Astrocyte of the spinal cord (primary cell): ENCODE measurements at places on chromosomes 12 and 14.
A peak's percentile ranks its signal among the peaks of the same experiment; 100 is the strongest.

- DNase-seq: no peak
Measured at GRCh38 chr12:19121449-19122018, 8.0 kb upstream of the PLEKHA5 start.

- DNase-seq: no peak
Measured at GRCh38 chr12:64457032-64457431, 5.1 kb downstream of the TBK1 start.

GRCh38 chr12:84911271-84912197 is 1.1 kb downstream of the SLC6A15 start:
- peak; percentile 85 for DNase-seq

- no peak for DNase-seq
Measured at GRCh38 chr14:89504091-89504490, 87.1 kb upstream of the FOXN3 start.

- no peak for DNase-seq
Measured at GRCh38 chr12:105721891-105722290, 391.4 kb downstream of the C12orf75 start.

DNA sequence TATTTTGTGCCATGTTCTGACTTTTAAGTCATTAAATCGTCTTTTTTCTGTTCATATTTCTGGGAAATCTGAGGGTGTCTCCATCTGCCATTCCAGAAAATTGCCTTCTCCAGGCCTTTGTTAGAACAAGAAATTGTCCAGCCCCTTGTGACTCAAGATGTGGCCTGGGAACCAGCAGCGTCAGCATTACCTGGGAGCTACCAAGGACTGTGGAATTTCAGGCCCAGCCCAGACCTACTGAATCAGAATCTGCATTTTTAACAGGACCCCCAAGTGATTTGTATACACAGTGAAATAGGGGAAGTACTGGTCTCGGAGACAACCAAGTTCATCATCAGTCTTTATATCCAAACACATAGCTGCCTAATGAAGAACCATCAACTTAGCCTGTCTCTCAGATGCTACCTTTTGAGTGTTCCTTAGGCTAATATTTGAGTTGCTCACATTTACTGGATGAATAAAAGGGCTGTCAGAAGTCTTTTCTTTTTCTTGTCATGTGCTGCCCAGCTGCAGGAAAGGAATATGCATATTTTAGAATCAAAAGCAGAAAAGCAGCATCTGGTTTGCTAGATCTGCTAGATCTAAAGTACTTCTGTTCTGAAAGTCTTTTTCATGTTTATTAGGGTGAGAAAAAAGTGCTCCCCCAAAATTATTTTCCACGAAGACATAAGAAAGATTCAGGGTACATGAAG is 21.2 kb downstream of the GPHB5 start:
- no peak for DNase-seq

DNA sequence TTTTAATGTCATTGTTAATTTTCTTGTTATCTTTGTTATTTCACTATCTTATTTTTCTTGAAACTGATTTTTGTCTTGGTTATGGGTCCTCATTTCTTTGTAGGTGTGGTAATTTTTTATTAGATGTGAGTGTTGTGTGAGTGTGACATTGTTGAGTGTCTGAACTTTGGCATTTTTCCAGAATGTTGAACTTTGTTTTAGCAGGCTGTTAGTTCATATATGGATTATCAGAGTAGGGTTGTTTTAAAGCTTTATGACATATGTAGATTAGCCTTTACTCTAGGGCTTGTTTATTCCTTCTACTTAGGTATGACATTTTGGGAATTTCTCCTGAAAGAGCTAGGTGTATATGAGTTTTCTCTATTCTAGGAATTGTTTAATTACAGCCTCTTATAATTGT is 103.9 kb downstream of the ARID2 start:
- DNase-seq: no peak

GRCh38 chr12:89920866-89921265 is 212.2 kb upstream of the ATP2B1 start:
- DNase-seq: no peak

DNA sequence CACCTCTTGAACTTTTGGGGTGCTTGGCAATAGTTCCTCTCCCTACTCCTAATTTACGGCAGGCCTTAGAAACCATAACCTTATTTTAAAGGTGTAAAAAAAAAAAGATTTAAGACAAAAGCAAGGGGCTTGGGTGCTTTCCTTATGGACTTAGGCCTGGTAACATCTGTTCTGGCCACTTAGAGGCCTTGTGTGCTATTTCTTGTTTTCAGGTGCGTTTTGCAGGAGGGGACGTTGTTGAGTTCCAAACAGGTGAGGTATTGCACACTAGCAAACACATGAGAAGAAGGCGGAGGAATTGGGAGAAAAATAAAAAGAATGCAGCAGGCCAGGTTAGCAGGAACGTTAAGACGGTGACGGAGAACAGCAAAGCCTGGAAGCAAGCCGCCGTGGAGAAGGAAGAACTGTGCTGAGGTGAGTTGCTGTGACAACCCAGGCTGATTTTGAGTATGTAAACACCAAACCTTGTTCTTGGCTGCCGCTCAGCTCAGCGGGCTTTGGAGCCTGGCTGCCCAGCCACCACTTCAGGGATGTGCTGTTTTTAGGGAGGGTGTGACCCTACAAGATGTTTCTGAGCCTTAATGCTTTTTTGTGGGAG is 17.3 kb downstream of the EMG1 start:
- DNase-seq: no peak

- no peak for DNase-seq
Measured at GRCh38 chr12:81987371-81987770, 228.2 kb upstream of the PPFIA2 start.

DNA sequence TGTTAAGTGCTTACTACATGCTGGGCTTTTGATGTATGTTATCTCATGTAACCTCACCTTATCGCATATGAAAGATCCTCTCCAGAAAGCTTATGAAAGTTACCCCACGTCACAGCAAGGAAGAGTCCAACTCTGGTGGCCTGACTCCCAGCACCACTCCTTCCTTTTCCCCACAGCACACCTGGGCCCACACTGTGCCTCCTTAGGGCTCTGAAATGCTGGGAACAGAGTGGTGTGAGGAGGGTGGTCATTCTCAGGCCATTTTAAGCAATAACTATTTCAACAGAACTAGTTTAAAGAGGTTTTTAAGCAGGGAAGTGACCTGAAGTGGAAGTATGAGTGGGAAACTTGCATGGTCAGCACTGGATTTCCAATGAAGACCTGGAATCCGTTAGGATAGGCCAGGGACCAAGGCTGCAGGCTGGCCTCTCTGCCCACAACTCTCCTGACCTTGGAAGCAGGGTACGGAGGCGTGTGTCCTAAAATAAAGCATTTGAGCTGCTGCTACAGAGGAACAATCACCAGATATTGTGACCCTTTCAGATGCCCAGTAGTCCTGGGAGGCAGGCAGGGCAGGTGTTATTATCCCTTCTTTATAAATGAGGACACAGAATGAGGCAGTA is 67.2 kb upstream of the TMEM263 start:
- no peak for DNase-seq

GRCh38 chr14:103803661-103804060 is 43.7 kb downstream of the PPP1R13B start:
- DNase-seq: no peak

DNA sequence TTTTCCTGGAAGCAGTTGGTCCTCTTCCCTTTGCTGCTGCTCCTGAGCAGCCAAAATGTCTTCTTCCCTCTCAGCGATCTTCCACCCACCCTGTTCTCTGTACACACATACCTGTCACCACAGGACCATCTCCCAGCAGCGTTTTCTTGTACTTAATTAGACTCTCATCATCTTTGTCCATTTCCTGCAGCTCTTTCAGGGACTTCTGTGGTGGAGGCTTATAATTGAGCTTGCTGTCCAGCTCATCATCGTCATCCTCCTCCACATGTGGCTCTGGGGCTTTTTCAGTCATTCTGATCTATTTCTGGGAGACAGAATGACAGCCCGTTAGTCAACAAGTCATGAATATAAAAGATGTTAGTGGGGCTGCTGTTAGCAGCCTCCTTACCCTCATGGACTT is 11.0 kb downstream of the ARHGDIB start:
- no peak for DNase-seq

DNA sequence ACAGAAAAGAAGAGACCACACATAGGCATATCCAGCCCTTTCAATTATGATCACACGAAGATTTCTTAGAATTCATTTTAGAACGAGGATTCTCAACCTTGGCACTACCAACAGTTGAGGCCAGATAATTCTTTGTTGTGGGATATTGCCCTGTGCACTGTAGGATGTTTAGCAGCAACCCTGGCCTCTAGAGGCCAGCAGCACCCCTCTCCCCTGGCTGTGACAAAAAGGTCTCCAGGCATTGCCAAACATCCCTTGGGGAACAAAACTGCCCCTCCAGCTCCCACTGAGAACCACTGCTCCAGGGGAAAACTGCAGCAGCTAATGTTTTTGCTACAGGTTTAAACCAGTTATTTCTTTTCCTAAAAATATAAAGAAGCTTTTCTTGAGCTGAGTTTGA is 7.1 kb downstream of the NT5DC3 start:
- no peak for DNase-seq

- DNase-seq: no peak
Measured at GRCh38 chr14:101595349-101595748, 34.1 kb downstream of the DIO3 start.

DNA sequence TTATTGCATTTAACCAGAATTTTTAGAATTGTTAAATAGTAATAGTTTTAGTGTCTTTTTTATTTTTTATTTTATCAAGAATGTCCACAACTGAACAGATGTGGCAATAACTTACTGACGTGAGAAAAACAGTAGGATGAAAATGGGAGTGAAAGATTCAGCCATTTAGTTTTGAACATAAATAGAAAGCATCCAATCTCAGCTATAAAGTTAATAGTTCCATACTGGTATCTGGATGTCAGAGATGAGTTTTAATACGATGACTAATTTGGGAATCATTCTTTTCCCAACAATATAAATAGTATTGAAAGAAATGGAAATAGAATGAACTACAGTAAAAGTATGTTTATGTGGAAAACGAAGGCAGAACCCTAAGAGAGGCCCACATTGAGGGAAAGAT is 159.4 kb downstream of the EPS8 start:
- DNase-seq: peak; percentile 70

- no peak for DNase-seq
Measured at GRCh38 chr14:50260072-50260471, 28.7 kb upstream of the SOS2 start.

- no peak for DNase-seq
Measured at GRCh38 chr12:81866081-81866480, 106.9 kb upstream of the PPFIA2 start.

DNA sequence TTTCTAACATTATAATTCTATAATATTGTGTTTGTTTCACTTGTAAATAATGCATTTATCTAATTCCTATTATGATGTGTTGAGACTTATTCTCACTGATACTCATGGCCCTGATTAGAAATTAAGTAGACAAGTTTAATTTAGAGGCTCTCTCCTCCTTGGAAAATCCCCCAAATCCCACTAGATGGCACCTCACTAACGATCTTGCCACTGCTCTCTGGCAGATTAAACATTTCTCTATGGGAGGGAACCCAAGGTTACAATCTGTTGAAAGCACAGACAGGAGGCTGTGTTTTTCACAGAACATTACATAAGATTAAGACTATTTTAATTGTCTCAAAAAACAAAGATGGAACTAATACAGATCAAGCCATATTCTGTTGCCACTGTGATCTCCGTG is 318.7 kb downstream of the LRFN5 start:
- DNase-seq: peak; percentile 32

GRCh38 chr14:59836116-59836515 is 34.5 kb downstream of the RTN1 start:
- no peak for DNase-seq

- DNase-seq: no peak
Measured at GRCh38 chr14:78440356-78440894, 270.3 kb downstream of the NRXN3 start.

- no peak for DNase-seq
Measured at GRCh38 chr12:75905922-75906321, 125.7 kb downstream of the PHLDA1 start.

GRCh38 chr12:105562199-105562971 is 231.9 kb downstream of the C12orf75 start:
- peak; percentile 94 for DNase-seq

DNA sequence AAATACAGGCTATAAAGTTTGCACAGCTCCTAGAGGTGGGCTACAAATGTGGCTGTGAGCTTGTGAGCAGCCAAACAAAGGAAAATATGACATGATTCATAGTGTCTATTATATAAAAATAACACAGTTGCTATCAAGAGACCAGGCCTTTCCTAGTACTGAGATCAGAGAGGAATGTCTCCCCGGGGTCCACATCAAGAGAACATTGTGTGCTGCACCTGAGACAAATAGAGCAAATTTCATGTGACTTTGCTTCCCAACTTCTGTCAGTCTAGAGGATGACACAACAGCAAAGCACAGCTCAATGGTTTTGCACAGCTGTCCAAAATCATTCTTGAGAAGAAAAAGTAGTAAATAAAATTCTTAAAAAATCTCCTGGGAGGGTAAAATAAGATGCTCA is 297.5 kb upstream of the PRKD1 start:
- DNase-seq: no peak

- no peak for DNase-seq
Measured at GRCh38 chr14:98945611-98946570, 326.1 kb downstream of the BCL11B start.

DNA sequence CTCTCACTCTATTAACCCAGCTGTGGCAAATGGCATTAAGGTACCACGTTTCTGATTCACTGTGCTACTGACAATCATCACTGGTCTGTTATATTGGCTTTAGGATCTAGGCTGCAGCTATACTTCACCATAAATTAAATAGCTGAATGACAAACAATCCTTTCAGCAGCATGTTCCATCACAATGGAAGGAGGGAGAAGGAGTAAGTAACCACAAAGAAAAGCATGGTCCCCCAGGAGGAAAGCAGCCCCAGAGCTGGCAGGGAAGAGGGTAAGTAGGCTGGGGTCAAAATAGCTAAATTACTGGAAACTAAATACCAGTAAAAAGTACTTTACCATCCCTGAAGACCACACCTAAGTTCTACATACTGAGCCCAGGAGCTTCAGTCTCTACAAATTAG is 2.8 kb downstream of the ARMH4 start:
- no peak for DNase-seq

GRCh38 chr12:84572196-84572595 is 340.4 kb downstream of the SLC6A15 start:
- no peak for DNase-seq

DNA sequence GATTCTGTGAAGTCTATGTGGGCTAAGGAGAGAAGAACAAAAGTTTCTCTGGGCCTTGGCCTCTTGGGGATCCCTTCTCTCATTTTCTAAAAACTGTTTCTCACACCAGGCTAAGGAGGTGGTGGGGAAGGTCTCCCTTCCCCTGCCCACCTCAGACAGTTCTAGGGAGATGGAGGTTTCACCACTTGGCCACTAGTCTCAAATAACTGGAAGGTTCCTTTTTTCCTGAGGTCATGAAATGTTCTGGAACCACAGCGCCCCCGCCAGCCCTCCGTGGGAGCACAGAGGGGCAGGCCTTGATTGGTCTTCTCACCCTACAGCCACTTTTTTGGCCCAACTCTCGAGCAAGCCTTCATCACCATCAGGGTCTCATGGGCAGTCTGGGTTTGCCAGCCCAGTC is 12.6 kb downstream of the C12orf43 start:
- DNase-seq: no peak
